ENCODE measurements at places on chromosomes 2 and 18.

GRCh38 chr2:85769236-85769982, 15.6 kb downstream of the ATOH8 start:
- no peak for DNase-seq

GRCh38 chr2:3184167-3184566, 193.5 kb downstream of the EIPR1 start:
- no peak for DNase-seq

DNA sequence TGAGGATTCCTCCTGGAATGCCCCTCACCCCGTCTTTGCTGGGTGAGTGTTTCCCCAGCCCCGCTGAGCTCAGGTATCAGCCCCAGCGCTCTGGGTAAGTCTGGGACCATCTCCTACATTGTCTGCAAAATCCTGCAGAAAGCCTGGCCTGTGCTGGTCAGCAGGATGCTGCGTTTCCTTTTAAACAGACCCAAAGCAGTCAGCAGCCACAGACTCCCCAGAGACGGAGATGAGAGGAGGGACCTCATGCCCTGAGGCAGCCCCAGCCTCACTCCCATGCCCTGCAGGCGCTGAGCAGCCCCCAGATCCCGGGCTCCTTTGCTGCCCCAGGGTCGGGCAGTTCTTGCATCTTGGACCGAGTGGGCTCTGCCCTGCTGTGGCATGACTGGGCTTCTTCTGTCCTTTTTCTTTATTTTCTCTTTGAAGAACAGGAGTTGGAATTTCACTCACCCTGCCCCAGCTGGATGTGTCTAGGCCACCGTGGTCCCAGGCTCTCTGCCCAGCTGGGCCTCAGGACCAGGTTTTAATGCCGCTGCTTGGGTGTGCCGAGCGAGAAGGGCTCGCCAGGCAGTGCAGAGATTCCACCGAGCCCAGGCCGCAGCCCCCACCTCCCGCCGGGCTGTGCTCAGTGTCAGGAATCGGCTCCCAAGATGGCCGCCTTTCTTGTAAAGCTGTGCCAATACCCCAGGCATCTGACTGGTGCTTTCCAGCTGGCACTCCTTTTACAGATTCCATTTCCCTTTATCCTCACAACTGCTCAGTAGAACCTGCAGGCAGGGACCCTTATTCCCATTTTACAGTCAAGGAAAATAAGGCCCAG, 43.6 kb downstream of the ODC1 start:
- DNase-seq: no peak

DNA sequence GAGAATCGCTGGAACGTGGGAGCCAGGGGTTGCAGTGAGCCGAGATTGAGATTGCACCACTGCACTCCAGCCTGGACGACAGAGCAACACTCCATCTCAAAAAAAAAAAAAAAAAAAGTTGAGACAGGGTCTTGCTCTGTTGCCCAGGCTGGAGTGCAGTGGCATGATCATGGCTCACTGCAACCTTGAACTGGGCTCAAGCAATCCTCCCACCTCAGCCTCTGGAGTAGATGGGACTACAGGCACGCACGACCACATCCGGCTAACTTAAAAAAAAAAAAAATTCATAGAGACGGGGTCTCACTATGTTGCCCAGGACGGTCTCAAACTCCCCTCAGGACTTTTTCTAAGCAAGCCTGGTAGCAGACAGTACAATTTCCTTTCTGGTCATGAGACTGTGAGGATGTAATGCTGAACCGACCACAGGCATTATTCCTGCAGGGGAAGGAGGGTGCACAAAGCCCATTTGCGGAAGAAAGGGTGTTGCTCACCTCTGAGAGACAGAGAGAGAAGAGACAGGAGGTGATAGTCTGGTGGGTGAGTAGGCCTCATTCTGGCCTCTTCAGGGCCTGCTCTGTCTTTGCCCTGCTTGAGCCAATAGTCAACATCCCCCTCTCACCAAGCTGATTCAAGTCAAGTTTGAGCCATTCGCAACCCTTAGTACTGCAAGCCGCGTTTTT, 205.3 kb downstream of the ZFP36L2 start:
- DNase-seq: no peak

- DNase-seq: no peak
Observed at GRCh38 chr2:200086911-200087310, 131.5 kb downstream of the MAIP1 start.

- DNase-seq: no peak
Observed at GRCh38 chr2:128038411-128038810, 10.6 kb upstream of the SAP130 start.

Data from stimulated activated CD8-positive, alpha-beta memory T cell treated with anti-CD3 and anti-CD28 coated beads, Interleukin-12 subunit alpha, Interleukin-12 subunit beta, amount 100 ng/mL, for 1 hour (primary cell).